ENCODE measurements at places on chromosomes 6 and 20. TPM values are rescaled to one million over a fixed set of nuclear protein-coding genes. Genes with fewer than 3 reads are reported as not detected.

The MUC22 gene
- total RNA-seq: not detected

The SHLD1 gene
- total RNA-seq: 1.9 TPM

The COL9A3 gene
- total RNA-seq: 0.28 TPM

The CRISP2 gene
- not detected for total RNA-seq

The ATP9A gene
- 22.4 TPM for total RNA-seq

The WFDC10B gene
- total RNA-seq: not detected

The SPTLC3 gene
- total RNA-seq: 1.4 TPM

- peak; percentile 38 for DNase-seq
Measured at GRCh38 chr20:37777012-37777950, 83.5 kb downstream of the CTNNBL1 start.

- DNase-seq: no peak
Measured at GRCh38 chr20:13139459-13140150, 81.5 kb upstream of the ISM1 start.

DNA sequence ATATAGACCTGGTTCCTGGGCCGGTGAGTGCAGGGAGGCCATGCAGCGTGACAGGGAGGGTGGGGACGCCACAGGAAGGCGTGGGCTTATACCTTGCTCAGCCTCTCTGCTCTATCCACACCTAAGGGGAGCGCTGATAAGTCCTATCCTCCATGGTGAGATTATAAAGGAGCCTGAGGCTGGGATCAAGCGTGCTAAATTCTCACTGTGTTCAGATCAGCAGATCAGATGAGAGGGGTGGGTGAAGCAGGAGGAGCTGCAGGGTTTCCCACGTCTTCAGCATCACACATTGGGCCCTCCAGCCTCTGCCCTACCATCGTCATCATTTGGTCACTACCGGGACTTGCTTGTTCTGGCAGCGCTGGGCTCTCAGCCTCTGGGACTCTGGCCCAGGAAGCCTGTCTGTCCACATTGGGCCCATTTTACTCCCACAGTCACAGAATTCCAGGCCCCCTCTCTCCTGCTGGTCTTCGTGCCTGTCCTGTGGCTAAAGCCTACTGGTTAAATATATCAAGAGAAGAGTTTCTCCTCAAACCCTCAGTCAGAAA is 29.1 kb upstream of the PDE10A start:
- DNase-seq: no peak

- no peak for DNase-seq
Measured at GRCh38 chr6:45027126-45027525, 301.0 kb upstream of the RUNX2 start.

GRCh38 chr6:126914172-126914571 is 204.3 kb upstream of the RSPO3 start:
- DNase-seq: no peak

- DNase-seq: peak; percentile 71
Measured at GRCh38 chr6:163356324-163356723, 58.2 kb upstream of the QKI start.

DNA sequence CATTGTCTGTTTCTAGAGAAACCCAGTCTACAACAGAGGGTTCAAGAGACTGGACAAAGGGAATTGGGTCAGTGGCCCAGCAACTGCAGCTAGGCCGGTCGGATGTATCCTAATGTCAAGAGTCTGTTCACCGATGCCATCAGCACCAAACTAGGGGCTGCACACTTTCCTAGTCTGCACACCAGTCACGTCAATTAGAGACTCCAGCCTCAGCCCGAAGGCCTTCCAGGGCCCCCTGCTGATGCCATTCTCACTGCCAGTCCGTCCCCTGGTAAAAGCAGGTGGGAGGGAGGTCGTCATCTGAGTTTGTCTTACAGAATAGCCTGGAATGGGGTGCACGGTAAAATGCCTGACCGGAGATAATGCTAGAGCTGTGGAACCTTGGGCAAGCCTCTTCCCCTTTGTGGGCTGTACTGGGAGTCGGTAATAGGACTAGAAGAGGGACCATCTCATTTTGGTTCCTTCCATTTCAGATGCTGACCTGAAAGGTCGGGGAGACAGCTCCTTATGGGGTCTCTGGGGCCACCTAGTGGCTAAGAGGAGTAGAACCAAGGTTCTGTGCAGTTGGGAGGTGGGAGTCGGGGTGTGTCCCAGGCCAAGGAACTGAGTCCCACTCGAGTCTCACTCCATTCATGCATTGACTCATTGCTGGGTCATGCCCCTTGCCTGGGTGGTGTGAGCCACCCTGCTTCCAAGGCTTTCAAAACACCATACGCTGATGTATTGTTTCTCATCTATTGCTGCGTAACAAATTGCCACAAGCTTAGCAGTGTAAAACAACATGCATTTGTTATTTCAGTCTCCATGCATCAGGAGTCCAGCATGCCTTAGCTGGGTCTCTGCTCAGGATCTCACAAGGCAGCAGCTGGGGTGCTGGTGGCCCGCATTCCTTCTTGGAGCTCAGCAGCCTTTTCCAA is 5.1 kb downstream of the SOX12 start:
- peak; percentile 66 for DNase-seq

DNA sequence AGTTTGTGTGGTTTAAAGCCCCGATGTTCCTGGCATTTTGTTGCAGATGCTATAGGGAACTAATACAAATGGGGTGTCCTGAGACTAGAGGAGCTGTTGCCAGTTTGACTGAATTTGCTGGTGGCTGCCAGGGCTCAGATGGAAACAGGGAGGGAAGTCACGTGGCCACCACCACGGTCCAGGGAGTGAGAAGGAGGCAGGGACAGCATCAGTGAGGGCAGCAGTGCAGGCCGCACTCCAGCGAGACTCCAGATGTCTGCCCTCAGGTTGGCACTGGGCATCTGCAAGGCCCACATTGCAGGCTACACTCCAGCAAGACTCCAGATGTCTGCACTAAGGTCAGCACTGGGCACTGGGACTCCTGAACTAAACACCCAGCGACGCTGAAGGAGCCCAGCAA is 86.2 kb downstream of the RAMACL start:
- no peak for DNase-seq

All from IMR-90 (cell line).